ENCODE measurements at places on chromosomes 4 and X.

DNA sequence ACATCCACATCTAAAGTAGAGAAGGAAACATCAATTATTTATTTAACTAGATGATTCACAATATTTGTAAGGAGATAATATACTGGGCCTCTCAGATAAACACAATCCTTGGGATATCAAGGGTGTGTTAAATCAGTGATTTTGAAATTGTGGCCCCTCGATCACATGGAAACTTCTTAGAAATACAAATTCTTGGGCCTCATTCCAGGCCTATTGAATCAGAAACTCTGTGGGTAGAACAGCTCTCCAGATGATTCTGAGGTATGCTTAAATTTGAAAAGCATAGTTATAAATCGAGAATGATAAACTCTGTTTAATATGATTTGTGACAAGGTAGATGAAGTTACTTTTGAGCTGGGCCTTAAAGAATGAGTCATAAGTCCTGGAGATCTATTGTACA, 64.3 kb upstream of the GPR174 start:
- no peak for DNase-seq

- DNase-seq: no peak
Measured at GRCh38 chrX:107924136-107924746, 57.9 kb downstream of the TEX13B start.

GRCh38 chr4:112944006-112944405, 105.4 kb upstream of the ANK2 start:
- DNase-seq: no peak

DNA sequence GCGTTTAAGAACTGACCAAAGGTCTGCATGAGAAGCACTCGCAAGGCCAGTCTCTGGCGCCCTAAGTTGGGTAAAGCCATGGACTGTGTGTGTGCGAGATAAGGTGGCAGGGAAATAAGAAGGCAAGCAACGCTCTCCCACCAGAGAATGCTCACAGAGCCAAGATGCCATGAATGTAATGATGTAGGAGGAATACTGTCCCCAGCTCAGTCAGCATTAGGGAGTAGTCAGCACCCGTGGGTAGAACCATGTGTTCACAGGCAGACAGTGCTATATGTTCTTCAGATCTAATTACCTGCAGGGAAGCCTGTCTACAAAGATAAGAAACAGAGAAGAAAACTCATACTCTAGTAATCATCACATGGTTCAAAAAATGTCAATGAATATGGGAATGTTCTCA, 68.8 kb downstream of the SEC24D start:
- DNase-seq: no peak

DNA sequence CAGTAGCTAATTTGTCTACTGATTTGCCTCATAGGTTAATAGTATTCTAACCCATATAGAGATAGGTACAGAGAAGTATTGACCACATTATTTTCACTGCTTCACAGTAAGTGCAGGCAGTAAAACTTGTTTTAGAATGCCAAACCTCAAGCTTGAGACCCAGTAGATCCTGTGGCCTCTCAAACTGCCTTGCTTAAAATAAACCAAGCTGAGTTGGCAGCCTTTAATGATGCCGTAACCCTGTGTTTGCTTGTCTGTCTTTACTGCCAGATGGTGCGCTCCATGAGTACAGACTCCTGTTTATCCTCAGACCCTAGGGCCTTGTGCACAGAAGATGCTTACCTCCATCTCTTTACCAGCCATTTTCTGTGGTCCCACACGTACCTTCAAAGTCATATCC, 50.8 kb downstream of the ANXA3 start:
- DNase-seq: no peak

DNA sequence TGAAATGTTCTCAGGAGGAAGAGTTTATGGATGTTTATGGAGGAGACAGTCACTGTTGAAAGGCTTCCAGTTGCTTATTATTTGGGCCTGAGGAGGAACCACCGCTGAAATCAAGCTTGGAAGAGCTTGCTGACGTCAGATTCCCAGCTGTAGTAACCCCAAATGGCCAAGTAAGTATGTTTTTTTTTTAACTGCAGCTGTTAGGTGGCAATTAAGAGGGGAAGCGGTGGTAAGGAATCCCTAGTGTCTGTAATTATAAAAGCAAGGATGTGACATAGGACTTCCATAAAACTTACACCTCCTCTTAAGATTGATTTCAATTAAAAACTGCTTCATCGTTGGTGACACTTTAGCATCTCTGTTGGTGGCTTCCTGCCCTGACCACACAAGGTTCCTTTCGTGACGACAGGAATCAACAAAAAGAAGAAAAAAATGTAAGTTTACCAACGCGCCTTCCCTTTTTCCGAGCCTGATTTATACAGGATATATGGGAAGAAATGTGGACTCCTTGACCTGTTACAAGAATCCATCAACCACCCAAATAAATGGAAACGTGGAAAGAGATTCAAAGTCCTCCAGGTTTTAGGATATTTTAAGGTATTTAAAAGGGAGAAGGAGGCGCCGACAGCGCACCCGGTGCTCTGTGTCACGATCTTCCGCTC, 884 bp downstream of the RELL1 start:
- DNase-seq: peak; percentile 27

DNA sequence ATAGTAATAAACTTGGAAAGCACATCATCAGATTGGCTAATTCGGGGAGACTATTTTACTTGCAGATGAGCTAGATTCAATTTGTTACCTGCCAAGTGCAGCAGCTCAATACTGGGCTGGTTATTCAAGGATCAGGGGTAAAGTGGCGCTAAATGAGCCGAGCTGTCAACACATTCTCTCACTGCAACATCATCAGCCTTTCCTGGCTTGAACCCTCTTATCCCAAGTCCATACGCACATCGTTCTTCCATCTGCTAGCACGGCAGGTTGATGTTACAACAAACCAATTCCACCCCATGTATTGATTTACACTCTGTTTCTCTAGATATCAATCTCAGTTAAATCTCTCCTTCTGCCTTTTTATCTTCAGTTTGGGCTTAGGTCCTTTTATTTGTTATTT, 2101.5 kb upstream of the AGA start:
- no peak for DNase-seq

GRCh38 chr4:95263960-95264359, 284.8 kb downstream of the UNC5C start:
- no peak for DNase-seq

DNA sequence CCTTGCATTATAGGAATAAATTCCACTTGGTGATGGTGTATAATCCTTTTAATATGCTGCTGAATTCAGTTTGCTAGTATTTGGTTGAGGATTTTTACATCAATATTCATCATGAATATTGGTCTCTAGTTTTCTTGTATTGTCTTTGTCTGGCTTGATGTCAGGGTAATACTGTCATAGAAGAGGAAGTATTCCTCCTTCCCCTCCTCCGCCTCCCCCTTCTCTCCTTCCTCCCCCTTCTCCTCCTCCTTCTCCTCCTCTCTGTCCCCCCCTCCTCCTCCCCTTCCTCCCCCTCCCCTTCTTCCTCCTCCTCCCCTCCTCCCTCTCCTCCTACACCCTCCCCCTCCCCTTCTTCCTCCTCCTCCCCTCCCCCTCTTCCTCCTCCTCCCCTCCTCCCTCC, 65.8 kb downstream of the RGS12 start:
- DNase-seq: no peak

Data from bronchial epithelial cell (primary cell).